ENCODE measurements at places on chromosomes 12 and 14.

DNA sequence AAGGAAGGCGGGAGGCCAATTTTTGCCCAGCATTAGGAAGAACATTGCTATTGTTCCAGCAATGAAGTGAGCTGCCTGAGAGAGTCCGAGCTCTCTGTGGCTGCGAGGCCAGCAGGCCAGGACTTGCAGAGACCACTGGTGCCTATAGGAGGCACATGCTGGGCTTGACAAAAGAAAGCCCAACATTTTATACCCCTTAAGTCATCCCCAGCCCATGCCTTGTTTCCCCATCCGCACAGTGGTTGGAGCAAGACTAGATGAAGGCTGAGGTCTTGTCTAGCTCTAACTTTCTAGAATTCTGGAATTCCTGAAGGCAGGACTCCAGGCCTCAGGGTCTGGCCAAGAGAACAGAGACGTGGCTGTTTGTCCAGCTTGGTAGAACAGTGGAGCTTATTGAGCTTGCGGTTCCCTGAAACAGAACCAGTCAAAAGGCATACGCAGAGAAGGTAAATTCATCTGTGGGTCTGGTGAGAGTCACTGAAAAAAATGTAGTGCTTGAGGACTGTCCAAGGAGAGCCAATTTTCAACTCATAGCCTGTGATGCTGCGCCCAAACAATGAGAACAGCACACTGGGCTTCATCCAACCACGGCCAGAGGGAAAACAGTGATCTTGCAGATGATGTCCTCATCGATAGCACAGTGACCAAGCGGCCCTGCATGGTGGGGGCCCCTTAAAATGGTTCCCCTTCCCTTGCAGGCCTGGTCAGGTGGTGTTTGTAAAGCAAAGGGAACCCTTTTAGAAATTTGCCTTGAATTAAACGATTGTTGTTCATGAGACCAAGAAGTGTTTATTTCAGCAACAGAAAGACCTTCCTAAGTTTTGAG, 27.1 kb upstream of the COL2A1 start:
- no peak for DNase-seq

DNA sequence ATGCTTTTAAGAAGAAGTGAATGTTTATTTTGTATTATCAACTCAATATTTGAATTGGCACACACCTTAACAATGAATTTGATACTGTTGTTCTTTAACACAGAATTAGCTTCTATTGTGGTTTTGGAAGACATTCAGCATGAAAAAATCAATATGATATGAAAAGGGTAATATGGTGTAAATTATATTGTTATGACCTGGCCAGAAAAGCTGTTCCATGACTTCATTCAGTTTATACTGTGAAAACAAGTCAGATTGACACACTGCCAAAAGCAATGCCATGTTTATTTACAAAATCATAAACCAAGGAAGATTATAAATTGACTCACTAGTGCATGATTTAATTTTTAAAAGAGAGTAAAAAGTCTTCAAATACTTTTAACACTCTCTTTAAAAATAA, 851.4 kb upstream of the SEL1L start:
- no peak for DNase-seq

DNA sequence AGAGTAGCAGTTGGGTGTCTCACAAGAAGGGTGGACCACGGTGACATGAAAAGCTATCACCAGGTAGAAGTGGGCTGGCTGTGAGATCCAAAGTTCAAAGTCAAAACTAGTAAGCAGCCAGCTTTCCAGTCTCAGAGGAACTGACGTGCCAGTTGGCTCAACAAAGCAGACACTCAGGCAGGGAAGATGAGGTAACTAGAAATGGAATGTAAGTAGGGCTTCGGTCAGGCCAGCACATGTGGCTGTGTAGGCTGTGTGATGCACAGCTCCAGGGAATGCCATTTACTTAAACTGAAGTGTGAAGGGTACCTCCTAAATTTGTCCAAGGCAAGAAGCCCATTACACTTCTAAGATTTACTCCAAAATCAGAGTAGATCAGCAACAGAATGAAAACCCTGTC, 43.6 kb downstream of the PTPRR start:
- DNase-seq: no peak

DNA sequence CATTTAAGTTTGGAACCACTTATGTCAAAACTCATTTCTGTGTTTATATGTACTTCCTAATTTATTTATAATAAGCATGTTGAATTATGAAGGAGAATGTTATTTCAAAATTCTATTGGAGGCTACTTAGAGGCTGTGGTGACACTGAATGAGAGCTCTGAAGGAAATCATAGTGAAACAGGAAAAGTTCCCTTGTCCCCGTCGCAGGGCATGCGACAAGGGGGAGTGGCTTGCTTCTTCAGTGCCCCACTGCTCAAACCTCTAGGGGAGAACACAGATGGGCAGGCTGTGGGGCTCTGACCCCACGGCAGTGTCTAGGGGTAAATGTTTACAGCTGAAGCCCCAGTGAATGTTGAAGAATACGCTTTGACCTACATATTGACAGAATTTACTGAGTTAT, 261.9 kb downstream of the RAD51B start:
- no peak for DNase-seq

DNA sequence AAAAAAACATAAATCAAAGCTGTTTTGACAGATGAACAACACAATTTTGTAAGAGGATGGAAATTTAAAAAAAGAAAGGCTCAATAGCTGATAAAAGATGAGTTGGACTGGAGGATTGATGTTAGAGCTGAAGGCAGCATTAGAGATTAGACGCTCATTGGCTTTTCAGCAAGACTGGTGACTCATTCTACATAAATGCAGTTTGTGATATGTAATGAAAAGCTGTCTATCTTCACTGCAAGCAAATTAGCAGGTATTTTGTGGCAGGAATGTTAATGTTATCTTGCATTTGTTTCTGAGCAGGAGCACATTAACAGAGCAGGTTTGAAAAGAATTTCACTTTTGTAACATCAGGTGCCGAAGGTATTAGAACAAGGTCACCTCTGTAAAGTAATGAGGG, 442.7 kb upstream of the NOVA1 start:
- DNase-seq: no peak

GRCh38 chr14:76729258-76729657, 32.0 kb upstream of the VASH1 start:
- no peak for DNase-seq

DNA sequence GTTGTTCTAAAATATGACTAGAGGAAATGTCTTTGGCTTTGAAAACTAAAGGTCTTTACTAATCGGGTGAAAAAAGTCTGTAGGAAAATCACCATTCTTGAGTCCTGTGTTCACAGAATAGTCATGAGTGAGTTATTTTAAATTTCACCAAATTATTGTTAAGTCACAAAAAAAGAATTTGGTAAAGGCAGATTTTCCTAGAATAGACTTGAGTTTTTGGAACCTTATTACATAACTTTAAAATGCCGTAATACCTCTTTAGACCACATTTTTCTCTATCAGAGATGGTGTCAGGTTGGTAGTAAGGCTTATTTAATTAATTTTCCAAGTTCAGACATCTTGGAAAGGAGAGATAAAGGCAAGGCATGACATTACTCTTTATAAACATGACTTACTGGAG, 184.7 kb upstream of the GARIN2 start:
- no peak for DNase-seq

DNA sequence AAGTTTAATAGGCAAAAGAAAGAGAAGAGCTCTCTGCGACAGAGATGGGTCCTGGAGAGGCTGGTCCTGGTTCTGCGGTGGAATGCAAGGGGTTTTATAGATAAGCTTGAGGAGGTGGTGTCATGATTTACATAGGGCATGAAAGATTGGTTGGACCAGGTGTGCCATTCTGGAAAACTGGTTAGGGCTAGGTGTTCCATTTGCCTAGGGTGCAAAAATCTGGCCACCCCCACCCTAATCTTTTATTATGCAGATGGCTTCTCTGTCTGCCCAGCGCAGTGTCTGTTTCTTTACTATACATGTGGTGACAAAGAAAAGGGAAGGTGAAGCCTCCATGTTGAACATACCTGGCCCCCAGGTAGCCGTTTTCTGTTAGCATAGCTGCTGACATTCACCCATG, 65.4 kb downstream of the ERC1 start:
- DNase-seq: no peak

GRCh38 chr12:121202407-121203355, 7.2 kb upstream of the P2RX4 start:
- no peak for DNase-seq

DNA sequence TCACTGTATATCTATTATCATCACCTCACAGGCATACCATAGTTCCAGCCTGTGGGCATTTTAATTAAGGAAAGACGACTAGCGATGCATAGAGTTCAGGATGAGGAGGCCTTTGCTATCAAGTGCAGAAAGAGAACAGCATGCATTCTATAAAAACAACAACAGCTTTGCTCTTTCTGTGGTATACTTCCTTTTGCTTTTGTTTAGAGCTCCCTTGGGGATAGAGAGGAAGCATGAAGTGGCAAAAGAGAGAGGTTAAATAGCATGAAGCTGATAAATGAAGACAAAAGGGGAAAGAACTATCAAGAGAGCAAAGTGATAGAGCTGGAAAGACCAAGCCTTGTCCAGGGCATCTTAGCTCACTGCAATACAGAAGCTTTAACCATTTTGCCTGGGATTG, 23.5 kb downstream of the IFNG-AS1 start:
- no peak for DNase-seq

GRCh38 chr12:123936471-123936870, 36.2 kb downstream of the CCDC92 start:
- no peak for DNase-seq

GRCh38 chr12:78229591-78230101, 399.0 kb downstream of the NAV3 start:
- DNase-seq: peak; percentile 57

DNA sequence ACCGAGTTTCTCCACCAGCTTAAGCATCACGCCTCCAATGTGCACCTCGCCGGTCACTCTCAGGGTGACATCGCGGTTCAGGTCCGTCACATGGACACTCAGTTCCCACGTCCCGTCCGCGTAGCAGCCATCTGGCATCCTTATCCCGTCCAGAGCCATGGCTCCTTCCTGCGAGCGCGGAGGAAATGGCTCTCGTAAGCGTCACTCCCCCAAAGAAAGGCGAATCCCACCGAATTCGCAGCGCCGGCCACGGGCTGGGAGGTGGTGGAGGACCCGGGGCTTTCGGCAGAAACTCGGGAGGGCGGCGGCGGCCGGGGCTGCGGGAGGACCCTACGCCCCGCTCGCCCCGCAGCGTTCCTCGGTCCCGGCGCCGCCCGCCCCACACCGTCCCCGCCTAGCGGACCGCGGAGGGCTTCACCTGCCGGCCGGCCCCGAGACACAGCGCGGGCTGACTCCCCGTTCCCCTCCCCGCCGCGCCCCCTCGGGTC, 396 bp downstream of the FERMT2 start:
- DNase-seq: peak; percentile 70

GRCh38 chr12:10849425-10849878, at the start of gene PRR4:
PRR4 (minus strand) TSS chr12:10849475; CDS start chr12:10849437, 38 bp downstream.
- DNase-seq: no peak

DNA sequence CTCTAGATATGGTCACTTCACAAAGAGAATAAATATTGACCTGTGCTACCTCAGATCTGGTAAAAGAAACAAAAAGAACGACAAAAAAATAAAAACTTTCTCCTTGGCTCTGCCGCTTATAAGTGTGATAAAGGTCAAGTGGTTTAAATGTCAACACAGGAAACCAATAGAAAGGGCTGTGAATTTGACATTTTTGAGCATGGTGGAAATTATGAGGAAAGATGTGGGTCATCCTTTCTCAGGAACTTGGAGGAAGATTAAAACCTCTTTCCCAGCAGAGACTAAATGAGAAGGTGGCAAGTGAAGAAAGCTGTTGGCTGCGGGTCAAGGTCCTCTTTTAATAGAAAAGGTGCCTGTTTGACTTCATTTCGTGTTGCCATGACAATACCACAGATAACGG, 28.2 kb downstream of the TESPA1 start:
- DNase-seq: no peak

GRCh38 chr14:100201701-100202100, 37.2 kb upstream of the YY1 start:
- DNase-seq: no peak

DNA sequence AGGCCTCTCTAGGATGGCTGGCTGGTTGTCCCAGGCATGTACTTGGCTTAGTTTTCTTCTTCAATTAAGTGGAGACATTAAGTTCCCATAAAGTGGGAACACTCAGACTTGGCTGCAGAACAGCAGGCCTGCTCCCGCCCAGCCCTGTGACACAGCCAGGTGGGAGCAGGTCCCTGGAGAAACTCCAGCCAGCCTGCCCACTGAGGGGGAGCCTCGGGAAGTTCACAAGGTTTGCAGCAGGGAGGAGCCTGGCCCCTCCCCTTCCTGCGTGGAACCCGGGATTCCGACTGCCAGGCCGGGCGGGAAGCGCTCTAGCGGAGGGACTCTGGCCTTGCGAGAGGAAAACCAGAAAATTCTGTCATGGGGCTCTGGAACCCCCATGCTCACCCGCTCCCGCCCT, 98.3 kb upstream of the EVL start:
- no peak for DNase-seq

GRCh38 chr12:102953221-102953620, 4.3 kb upstream of the ASCL1 start:
- DNase-seq: no peak

DNA sequence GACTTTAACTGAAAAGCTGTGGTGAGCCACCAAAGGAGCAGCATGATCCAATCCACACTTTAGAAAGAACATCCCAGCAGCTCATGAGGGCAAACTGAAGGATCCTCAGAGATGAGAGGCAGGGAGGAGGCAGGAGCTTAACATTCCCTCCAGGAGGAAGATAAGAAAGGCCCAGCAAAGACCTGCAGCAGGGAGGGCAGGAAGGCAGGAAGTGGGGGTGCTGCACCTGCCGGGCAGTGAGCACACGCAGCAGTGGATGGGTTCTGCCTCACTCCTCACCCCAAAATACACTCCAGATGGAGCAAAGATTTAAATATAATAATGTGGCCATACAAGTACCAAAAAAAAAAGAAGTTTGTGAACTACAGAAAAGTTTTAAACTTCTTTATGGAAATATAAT, 48.4 kb downstream of the GCH1 start:
- DNase-seq: no peak

DNA sequence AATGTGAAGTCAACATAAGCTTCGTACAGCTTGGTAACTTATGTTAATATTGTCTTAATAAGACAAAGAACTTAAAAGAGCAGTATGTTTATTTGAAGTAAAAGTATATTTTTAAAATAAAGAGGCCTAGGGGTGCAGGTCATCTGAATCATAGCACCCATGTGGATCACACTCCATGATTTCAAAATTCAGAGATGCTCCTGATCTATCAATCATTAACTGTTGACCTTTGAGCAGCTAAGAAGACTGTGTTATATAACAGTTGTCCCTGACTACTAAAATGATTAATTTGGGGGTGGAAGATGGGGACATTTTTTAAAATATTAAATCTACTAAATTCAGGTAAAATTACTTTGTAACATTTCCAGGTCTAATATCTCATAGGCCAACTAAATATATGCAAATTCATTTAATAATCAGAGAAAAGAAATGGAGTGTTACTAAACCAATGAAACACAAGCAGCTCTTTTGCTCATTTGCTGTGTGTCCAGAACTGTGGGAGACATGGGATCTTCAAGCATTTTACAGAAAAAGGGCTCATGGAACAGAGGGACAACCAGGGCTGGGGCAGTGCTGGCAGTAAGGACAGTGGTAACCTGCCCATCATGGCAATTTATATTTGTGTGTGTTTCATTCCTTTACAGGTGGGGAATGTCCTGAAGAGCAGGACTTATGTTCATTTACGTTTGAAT, 120.7 kb upstream of the PCED1B start:
- no peak for DNase-seq

- peak; percentile 14 for DNase-seq
These were observed 3.8 kb upstream of the NUMB start for GRCh38 chr14:73462048-73462715.

All from WERI-Rb-1 (cell line).